HS-27A (cell line): ENCODE measurements at places on chromosomes 11 and 22.

- no peak for DNase-seq
Measured at GRCh38 chr11:114182471-114183043, 113.6 kb upstream of the NNMT start.

DNA sequence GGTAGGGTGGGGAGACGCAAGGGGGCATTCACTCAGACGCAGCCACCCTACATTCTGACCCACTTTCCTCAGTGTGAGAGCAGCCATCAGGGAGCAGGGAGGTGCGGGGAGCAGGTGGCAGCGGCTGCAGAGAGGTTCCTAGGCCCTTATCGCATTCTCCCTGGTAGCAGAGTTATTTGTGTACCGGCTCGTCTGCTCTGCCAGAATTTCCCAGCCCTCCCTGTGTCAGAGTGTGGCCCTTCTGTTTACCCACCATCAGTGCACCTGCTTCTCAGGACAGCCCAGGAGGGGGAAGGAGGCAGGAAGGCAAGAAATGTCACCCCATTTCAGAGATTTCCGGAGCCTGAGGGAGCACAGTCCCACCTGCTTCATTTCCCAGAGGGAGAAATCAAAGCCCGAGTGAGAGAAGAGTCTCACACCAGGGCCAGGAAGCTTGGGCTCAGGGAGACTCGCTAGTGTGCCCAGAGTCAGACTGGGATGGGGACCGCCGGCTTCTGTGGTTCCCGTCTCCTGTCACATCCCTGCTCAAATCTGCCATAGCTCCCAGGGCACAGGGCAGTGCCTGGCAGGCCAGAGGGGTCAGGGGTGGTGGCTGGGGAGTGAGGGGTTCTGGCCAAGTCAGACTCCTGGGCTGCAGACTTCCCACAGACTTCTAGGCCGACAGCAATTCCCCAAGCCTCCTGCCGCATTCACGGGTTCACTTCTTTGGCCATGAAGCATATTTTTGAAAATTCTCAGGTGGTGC is 49.7 kb downstream of the ARRB1 start:
- DNase-seq: no peak

DNA sequence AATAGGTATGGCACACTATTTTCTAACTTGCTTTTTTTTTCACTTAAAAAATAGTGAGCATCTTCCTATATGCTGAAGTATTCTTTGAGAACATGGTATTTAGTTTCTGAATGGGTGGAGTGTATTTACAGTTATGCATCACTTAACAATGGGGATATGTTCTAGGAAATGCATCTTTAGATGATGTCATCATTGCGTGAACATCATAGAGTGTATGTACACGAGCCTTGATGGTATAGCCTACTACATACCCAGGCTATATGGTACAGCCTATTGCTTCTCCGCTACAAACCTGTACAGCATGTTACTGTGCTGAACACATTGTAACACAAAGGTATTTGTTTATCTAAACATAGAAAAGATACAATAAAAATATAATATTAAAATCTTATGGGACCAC is 124.3 kb upstream of the ASPHD2 start:
- DNase-seq: no peak

DNA sequence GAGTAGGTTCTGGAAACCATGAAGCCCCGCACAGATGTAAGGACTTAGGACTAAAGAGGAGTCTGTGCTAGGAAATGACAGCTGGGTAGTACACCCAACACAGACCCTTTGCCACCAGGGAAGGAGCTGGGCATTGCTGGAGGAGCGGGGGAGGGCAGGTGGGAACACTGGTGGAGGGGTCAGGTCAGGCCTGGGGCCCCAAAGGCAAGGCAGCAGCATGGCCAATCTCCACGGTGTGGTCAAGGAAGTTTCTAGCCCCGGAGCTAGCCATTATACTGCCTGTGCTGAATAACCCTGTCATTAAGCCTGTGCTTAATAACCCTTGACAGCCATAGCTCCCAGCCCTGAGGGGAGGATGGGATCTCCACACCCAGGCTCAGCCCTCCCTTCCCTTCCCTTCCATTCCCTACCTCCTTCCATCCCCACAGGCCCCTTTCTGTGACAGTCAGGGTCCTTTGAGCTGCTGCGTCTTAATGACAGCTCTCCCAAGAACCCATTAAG is 2.1 kb downstream of the TMPRSS4 start:
- no peak for DNase-seq

GRCh38 chr22:43375951-43376455 is 32.8 kb upstream of the SCUBE1 start:
- DNase-seq: no peak

DNA sequence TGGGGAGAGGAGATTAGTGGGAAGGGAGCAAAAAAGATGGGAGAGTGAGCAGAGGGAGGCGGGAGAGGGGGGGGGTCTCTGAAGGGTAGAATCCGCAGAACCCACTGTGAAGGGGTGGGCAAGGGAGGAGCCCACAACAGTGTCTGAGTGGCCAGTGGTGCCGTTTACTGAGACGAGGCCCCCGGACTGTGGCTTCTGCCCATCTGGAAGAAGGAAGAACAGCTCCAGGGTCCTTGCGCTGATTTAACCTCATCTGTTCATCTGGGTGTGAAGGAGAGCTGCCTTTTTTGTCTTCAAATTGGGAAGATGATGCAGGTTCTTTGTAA is 45.7 kb upstream of the ANO1 start:
- no peak for DNase-seq

DNA sequence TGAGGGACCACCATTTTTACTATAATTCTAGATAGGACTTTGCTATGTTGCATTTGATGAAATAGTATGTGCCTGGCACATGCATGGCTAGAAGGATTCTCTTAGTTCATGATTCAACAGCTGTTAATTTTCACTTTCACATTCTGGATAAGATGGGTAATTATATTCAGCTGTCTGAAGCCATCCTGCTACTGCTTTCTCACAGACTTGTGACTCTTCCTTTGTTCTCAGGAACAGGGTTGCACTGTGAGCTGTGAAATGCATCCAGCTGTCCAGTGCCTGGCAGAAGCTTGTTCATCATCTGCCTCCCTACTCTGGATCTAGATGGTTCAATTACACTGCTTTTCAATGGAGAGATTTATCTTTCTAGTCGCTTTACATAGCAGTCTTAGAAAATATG is 610.1 kb upstream of the ANO5 start:
- no peak for DNase-seq

GRCh38 chr22:16603448-16603768 is 10.8 kb upstream of the CCT8L2 start:
- DNase-seq: no peak

GRCh38 chr11:134481933-134482527 is 70.0 kb upstream of the B3GAT1 start:
- no peak for DNase-seq

DNA sequence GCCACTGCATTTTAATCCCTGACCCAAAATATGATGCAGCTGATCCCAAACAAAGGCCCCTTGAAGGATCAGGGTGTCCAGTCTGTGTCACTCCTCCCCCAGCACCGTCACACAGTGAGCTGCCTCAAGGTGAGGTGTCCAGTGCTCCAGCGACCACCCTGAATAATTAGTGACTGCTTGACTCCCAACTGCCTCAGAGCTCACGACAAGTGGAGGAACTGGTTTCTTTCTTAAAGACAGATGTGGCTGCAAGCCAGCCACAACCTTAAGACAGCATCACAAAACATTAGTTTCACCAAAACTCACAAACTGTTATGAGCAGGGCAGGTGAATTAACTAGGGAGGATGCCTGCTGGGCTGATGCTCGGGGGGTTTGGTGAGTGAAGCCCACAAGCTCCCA is 74.6 kb downstream of the PIWIL3 start:
- DNase-seq: no peak

GRCh38 chr11:31636983-31637382 is 127.4 kb downstream of the ELP4 start:
- no peak for DNase-seq

DNA sequence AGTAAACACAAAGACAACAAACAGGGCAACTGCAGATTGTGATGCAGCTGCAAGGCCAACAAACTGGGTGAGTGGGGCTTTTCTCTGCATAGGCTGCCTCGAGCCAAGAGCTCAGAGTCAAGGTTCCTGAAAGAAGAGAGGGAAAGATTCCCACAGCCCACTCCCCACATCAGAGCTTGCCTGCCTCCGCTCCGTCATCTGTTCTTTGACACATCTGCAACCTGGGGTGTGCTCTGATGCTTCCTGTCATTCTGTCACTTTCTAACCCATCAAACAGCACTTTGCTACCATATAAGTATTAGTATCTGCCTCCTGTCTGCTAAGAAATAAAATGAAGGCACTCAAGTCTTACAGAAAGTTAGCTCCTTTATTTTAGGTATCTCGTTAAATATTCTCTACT is 46.9 kb downstream of the C22orf31 start:
- no peak for DNase-seq

DNA sequence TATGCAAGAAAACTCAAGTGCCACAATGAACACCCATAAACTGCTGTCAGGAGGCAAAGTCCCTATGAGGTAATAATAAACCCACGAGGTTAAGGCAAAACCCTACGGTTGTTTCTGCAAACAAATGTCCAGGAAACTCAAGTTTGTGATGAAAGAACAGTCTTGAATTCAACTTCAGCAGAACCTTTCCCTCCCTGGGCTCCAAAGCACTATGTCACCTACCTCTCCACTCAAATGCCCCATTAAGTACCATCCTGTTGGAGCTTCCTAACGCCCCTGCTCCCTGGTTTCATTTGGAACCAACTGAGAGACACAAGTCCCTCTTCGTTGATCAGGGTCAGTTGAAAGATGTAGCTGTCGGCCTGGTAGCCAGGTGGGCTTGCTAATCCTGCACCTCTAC is 2.6 kb upstream of the C11orf91 start:
- no peak for DNase-seq

DNA sequence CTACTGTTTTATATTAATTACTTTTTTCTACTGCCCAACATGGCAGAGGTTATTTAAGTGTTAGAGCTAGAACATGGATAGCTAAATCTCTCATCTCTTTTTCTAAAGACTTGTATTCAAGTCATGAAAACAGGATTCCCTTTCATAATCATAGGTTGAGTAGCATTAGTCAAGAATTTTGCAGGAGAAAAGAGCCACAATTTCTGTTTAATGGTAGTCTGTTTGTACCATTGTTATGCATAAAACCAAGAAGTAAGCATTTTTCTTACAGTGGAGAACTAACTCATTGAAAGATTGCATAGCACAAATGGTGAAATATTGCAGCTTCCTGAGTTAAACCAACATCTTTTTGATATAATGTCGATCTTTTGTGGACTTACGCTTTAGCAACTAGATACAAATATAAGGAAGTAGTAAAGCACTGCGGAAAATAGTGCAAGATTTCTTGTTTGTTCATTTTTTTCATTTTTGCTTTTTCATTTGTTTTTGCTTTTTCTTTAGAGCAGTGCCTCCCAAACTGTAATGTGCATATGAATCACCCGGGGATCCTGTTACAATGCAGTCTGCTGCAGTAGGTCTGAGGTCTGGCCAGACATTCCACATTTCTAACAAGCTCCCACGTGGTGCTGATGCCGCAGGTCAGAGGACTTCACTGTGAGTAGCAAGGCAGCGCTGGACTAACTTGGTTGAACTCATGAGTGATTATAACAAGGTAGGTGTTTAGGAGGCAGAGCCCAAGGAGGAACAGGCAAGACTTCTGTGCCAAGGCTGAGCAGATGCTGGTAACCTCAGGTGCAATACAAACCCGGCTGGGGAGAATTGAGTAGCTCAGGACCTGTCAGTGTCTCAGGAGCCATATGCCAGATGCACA is 4.6 kb downstream of the ETS1 start:
- DNase-seq: peak; percentile 8

DNA sequence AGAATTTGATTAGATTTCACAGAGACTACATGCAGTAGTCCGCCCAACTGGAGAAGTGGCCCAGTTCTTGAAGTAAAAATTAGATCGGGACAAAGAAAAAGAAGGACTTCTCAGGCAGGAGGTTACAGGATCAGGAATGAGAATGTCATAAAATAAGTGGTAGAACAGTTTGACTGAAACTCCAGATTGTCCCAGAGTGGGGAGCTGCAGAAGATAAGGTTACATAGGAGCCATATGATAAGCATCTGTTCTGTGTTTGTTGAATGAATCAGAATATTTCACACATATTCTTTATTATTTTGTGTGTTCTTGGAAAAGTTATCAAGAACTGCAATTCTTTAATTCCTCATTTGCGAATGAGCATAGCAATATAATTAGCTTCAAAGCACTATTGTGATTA is 210.6 kb downstream of the AASDHPPT start:
- no peak for DNase-seq

DNA sequence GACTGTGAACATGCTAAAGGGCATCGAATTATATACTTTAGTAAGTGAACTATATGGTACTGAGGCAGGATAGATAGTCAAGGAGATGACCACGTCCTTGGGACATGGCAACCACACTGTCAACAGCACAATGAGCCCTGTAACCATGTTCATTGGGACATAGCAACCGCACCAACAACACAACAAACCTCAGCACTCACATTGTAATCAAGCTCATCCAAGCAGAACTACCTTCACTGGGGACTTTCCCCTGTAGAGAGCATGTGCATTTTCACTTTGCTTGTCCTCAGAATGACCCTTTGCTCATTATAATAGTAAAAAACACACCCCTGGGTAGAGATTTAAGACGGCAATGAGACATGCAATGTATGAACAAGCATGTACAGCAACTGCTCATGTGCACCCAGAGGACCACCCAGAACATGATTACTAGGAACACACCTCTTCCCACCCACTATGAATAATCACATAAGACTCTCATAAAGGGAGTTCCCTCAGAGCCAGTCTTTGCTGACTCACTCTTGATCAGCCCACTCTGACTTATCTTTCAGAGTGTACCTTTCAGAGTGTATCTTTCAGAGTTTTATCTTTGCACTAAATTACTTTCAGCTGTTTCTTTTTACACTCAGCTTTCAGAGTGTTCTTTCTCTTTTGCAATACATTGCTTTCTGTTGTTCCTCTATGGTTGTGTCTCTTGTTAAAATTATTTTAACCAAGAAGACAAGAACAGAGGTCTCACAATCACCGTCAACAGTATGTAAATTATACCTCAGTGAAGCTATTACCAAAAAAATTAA is 4.1 kb upstream of the PLAAT2 start:
- peak; percentile 76 for DNase-seq

DNA sequence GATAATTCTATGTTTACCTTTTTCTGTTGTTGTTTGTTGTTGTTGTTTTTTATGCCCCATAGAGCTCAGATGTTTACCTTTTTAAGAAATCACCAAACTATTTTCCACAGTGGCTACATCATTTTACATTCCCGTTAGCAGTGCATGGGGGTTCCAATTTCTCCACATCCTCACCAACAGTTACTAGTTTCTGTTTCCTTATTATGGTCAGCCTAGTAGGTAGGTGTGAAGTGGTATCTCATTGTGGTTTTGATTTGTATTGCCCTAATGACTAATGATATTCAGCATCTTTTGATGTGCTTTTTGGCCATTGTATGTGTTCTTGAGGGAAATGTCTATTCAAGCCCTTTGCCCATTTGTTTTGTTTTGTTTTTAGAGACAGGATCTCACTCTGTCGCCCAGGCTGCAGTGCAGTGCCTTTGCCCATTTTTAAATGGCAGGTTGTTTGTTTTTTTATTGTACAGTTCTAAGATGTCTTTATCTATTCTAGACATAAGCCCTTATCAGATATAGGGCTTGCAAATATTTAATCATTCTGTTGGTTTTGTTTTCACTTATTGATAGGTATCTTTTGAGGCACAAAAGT is 27.5 kb downstream of the CHEK2 start:
- DNase-seq: no peak

GRCh38 chr22:43726322-43726721 is 85.8 kb downstream of the EFCAB6 start:
- DNase-seq: no peak
